ENCODE measurements at places on chromosomes 7 and 10.

GRCh38 chr7:106770191-106770590 is 94.9 kb upstream of the PIK3CG start:
- no peak for DNase-seq

DNA sequence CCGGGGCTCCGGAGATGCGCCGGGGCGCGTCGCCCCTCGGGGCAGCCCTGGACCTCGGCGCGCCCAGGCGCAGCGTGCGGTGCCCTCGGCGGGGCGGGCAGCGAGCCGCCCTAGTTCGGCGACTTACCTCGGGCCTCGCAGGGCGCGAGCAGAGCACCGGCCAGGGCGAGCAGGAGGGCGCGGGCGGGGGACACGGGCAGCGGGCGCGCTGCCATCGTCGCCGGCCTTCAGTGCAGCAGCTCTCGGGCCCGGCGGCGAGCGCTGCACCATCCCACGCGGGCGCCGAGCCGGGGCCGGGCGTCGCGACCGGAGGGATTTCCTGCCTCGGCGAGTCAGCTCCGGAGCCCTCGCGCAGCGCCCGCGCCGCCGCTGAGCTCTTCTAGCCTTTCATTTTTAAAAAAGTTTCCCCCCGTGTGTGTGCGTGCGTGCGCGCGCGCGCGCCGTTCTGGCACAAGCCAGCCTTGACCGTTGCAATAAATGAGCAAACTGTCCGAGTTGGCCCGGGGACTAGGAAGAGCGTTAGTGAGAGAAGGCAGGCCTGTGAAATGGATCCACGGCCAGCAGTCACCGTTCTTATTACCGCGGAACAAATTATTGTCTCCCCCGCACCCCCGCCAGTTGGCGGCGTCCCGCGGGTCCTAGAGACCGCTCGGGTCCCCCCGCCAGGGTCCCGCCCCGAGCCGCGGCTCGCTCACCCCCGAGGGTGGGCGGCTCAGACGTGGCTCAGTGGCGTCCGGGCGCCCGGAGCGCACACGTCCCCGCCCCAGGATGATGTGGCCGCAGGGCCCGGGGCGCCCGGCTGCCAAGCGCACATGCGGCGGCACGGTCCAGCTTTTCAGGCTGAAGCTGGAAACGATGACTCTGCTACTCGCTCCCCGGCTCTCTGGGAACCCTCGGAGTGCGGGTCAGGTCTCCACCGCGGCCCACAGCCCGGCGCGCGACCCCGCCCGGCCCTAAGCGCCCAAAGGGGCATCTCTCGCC is at the start of gene ADAM12:
ADAM12 (minus strand) TSS at position 547 of the 981 bp plus-strand sequence; CDS start at position 215, 332 bp downstream.
- no peak for DNase-seq

- no peak for DNase-seq
Observed at GRCh38 chr10:17219024-17219423, 9.0 kb upstream of the VIM start.

GRCh38 chr7:22781230-22781711 is 41.4 kb downstream of the TOMM7 start:
- no peak for DNase-seq

DNA sequence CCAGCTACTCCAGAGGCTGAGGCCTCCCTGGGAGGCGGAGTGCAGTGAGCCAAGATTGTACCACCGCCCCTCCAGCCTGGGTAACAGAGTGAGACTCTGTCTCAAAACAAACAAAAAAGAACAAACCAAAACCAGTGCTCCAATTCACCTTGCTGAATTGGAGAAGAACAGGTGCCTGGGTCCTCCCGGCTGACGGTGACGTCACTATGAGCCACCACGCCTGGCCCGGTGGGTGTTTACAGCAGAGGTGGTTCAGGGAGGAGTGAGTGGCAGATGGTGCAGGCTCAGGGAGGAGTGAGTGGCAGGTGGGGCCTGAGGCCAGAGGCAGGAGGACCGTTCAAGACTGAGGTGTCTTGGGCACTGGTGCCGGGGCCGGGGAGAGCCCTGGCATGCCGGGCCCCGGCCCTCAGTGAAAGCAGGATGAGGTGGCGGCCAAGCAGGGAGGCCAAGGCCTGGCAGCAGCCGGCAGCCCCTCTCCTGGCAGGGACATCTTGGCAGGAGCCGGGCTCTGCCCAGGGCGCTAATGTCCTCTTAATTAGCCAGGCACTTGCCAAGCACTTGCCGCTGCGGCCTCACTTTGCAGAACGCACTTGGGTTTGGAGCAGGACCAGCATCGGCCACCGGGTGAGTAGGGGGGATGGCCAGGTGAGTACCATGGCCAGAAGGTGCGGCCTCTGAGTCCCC is 162.8 kb upstream of the TNRC18 start:
- no peak for DNase-seq

DNA sequence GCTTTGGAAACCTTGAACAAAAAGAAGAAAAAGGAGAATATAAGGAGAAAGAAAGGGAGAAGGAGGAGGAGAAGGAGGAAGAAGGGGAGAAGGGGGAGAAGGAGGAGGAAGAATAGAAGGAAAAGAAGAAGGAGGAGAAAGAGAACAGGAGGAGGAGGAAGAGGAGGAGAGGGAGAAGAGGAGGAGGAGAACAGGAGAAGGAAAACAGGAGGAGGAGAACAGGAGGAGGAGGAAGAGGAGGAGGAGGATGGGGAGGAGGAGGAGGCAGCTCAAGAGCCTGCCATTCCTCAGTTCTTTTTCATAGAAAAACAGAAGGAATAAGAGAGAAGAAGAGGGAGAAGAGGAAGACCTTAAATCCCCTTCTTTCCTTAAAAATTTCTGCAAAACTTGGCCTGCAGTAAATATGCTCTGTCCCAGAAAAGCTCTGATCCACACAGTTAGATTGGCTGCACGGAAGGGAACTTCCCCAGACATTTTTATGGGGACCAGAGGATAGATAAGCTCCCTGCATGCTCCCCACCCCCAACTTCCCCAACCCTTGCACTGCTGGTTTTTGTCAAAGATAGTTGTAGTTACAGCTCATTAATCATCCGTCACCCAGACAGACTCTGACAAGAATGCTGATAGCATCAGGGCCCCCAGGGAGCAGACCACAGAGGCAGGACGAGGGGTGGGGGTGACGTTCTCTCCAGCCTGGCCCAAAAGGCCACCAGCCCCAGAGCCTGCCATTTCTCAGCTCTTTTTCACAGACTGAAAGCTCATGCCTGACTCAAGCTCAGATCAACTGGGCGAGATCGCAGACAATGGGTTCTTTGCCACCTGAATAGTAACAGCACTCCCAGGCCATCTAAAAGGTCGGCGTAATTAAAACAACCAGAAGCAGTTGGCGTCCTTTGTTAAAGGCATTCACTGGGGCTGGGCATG is 34.5 kb upstream of the LYZL1 start:
- no peak for DNase-seq

GRCh38 chr7:23981314-23981713 is 271.3 kb downstream of the STK31 start:
- DNase-seq, result no peak

DNA sequence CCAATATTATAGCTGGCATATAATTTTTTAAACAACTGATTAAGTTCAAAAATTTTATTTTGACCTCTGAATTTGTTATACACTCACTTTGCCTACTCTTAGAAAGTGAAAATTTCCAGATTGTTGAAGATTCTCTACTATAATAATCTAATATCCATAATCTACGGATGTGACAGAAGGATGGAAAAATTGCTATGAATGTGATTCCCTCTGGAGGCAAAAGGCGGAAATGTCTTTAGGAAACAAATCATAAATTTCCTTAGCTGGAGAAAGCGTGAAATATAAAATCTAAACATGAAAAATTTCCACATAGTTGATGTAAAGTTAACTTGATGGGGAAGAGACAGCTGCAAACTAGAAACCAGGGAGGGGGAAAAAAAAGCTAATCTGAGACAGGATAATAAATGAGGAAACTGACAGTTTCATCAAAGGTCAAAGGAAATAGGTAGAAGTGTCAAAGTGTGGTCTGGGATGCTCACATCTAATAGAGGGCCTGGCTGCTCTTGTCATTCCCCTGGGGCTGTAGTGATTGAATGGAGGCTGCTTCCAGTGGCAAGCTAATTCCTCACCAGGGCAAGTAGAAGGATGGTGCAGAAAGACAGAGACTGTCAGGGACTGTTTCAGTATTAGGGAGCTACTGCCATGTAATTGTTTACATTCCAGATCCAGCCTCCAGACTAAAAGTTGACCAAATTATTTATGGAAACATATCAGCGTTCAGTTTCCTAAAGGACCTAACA is 264.5 kb downstream of the SDHAF3 start:
- DNase-seq, result no peak

DNA sequence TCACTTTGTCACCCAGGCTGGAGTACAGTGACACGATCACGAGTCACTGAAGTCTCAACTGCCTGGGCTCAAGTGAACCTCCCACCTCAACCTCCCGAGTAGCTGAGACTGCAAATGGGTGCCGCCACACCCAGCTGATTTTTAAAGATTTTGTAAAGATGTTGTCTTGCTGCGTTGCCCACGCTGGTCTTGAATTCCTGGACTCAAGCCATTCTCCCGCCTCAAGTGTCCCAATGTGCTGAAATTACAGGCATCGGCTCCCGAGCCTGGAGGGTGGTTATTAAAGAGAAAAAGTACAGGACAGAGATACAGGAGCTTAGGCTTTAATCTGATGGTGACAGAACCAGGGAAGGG is 55.1 kb downstream of the KCTD7 start:
- peak; percentile 9 for DNase-seq

DNA sequence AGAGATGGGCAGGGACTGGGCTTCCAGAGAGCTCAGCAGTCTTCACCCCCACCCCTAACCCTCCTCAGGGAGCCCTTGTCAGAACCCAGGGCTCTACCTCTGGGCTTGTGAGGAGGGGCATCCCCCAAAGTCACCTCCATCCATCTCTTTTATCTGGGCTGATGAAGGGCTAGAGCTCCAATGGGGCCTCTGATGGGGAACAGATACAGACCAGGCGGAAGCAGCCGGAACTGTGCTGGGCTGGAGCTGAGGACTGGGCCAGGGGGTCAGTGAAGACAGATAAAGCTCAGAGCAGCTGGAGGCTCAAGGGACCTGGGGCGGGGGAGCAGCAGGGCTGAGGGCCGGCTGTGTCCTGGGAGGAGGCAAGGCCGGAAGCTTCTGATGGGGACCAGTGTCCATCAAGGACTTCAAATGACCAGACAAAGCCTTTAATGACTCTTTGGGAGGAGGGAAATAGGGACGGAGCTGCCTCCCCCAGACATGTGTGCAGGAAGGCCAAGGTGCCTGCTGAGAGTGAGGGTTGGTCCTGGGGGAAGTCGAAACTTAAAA is 10.2 kb downstream of the KAZALD1 start:
- no peak for DNase-seq

GRCh38 chr10:93550606-93551005 is 15.9 kb upstream of the FFAR4 start:
- no peak for DNase-seq

GRCh38 chr7:136702913-136703312 is 165.5 kb upstream of the CHRM2 start:
- no peak for DNase-seq

- no peak for DNase-seq
Observed at GRCh38 chr10:100567826-100568225, 32.1 kb downstream of the HIF1AN start.

All from activated CD4-positive, alpha-beta memory T cell treated with anti-CD3 and anti-CD28 coated beads for 36 hours (primary cell).